ENCODE measurements at places on chromosomes 6 and 20.

GRCh38 chr6:155493026-155493693, 37.5 kb upstream of the NOX3 start:
- DNase-seq = no peak

GRCh38 chr20:25205277-25206062, 10.0 kb downstream of the ENTPD6 start:
- DNase-seq = no peak

- no peak for DNase-seq
These were observed 1592.6 kb downstream of the GRIK2 start for GRCh38 chr6:102986086-102986485.

- peak; percentile 48 for DNase-seq
These were observed 61.6 kb downstream of the RAB44 start for GRCh38 chr6:36759148-36759759.

DNA sequence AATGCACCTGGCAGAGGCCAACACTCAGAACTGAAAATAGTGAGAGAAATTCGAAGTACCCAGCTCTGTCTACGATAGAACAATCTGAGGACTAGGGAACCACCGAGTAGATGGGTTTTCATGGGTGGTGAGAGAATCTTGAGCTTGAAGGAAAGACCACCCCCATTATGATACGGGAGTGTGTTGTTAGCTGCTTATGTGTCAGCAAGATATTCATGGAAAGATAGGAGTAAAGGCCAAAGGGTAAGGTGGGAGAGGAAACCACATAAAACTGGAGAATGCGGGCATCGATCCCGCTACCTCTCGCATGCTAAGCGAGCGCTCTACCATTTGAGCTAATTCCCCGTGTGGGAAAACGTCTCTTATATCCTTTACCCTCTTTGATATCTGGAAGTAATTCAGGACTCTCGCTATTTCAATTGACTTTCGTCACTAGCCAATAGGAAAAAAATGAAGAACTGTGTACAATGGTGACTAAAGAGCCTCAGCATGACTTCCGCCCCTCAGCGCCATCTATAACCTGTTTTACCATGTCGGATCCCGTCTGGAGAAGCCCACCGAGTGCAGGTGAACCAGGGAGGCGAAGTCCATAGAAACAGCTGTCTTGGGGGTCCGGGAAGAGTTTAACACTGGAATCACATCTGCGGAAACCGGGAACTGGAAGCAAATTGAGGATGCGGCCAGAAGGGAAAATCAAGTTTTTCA, 25.0 kb upstream of the ABT1 start:
- DNase-seq = no peak

DNA sequence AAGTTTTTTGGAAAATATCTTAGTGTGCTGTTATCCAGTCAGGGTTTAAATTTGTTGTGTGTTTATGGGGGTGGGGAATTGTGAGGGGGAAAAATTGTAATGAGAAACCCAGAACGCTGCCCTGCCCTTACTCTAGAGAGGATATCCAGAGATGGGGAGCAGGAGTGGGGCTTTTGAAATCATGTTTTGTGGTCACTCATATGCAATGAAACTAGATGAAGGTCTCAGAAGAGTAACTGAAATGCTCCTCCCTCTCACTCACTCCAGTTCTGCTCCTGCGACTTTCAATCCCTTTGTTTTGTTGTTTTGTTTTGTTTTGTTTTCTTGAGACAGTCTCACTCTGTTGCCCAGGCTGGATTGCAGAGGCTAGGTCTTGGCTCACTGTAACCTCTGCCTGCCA, 100.0 kb downstream of the CRYBG1 start:
- no peak for DNase-seq
